Fibroblast of upper back skin (primary cell): ENCODE measurements at places on chromosomes 12 and 14.

DNA sequence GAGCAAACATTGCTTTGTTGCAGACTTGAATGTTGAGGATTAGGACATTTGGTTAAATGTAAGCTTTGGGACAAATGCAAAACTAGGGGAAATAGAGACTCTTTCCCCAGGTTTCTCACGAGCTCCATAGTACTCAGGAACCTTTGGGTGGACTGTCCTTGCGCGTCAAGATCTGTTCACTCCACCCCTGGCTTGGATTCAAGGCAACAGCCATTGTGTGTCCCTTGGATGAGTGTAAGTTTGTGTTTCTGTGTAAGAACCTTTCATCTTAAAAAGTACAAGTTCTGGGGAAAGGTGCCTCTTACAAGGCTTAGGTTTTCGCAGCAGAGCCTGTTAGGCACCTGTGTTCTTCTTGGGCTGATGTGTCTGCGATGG, 3.7 kb downstream of the SUSD6 start:
- no peak for DNase-seq

GRCh38 chr14:93462479-93462878, 31.7 kb downstream of the UNC79 start:
- no peak for DNase-seq

DNA sequence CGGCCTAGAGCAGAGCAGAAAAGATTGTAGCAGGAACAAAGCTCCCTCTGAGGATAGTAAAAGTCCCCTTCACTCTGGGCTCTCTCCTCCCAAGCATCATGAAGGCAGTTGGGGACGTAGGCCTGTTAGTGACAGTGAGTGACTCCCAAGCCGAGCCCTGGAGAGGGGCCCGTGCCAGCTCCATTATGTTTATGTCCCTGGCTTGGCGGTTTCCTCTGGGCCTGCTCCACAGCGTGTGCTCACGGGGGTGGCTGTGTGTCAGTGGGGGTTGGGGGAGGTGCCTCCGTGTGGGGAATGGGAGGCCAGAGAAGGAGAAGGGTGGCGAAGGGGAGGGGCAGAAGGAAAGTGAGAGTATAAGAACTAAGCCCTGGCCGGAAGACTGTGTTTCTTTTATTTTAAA, 170.0 kb upstream of the VASH1 start:
- no peak for DNase-seq

DNA sequence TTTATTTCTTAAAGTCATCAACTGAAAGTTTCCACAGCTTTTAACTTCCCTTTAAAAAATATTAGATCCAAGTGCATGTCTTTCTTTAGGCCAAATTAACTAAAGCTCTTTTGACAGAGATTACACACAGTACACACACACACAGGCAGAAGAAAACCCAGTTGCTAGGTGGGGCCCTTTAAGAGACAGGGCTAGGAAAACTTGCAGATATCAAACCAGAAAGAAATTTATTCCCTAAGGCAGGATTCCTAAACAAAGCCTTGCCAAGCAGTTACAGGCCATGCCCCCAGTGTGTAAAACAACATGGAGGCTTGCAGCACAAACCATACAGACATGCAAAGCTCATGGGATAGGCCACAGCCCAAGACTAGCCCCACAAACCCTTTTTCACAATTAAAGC, 123.4 kb downstream of the FSCB start:
- DNase-seq = no peak

GRCh38 chr14:100428727-100429126, 105.6 kb downstream of the SLC25A47 start:
- DNase-seq = peak; percentile 53
